ENCODE measurements at places on chromosomes 5 and 9.

DNA sequence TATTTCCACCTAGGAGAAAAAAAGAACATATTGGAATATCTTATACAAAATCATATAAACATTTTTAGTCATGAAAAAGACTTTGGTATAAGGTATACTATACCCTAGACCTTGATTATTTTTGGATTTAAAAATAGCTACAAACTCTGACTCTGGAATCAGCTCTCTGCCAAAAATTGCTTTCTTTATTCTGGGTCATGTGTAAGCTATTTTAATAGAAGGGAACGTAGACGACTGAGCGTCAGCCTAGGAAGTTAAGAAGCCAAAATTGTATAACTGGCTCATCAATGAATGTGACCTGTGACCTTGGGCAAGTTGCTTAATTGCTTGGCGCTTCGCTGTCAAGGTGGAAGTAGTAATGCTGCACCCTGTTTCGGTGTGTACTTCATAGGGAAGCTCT is 157.1 kb downstream of the PARP8 start:
- no peak for DNase-seq

DNA sequence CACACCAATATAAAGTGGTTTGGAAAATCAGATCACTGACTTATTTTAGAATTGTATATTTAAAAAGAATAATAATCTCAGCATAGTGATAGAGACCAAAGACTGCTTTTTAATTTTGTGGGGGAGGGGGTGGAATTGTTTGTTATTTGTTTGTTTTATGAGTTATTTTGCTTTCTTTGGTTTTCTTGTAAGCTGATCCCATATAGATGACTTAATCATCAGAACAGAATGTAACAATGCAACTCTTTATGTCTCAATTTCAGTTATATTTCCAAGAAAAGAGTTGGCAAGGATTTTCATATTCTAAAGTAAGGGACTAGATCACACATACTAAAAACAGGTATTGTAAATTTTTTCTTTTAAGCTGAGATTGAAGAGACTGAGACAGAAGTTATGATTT is 984.9 kb downstream of the TLE4 start:
- DNase-seq, result no peak

DNA sequence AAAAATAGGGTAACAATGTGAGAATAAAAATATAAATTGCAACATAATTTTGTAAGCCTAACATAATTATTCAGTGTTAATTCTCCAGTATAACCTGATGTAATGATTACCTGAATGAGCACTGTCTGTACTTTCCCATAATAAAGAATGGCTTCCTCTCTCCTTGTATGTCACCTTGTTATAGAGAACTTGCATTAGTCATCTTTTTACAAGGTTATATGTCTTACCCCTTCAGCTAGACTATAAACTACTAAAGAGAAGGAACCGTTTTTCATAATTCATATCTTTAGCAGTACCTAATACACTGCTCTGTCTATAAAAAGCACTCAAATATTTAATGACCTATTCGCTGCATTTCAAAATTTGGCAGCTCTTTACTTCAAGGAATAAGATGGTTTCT is 19.8 kb downstream of the STRBP start:
- DNase-seq, result no peak

DNA sequence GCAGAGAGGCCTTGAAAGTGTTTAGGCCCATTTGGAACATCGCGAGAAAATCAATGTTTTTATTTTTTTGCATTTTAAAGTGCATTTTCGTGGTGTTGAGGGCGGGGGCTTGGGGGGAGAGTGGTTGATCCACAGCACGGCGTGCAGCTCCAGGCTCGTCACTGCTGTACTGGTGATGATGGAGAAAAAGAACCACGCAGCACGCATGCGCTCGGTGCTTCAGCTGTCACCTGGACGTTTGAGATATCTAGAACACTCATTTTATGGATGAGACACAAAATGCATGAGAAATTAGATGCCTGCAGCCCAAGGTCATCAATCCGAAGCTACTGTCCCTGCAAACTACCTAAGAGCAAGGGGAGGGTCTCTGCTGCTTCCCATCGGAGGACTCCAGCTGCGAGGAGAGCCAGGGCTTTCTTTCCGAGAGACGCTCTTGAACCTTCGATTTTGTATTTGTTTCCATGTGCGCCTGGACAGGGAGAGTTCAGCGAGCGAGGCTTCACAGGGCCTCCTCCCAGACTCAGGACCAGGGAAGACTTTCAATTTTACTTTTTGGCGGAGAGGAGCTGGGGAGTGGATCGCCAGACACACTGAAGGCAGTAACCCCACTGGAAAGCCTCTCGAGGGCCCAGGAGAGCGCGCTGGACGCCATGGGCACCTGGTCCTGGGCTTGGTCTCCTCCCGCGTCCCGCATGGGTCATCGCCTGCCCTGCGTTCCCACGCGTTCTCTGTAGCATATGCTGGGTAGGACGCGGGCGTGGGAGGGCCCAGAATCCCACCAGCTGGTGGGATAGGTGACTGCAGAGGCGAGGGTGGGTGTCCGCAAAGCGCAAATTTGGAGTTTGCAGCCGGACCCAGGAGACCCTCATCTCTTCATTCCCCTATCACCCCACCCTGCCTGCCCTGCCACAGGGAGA is 2.5 kb downstream of the DMRT2 start:
- DNase-seq, result no peak

DNA sequence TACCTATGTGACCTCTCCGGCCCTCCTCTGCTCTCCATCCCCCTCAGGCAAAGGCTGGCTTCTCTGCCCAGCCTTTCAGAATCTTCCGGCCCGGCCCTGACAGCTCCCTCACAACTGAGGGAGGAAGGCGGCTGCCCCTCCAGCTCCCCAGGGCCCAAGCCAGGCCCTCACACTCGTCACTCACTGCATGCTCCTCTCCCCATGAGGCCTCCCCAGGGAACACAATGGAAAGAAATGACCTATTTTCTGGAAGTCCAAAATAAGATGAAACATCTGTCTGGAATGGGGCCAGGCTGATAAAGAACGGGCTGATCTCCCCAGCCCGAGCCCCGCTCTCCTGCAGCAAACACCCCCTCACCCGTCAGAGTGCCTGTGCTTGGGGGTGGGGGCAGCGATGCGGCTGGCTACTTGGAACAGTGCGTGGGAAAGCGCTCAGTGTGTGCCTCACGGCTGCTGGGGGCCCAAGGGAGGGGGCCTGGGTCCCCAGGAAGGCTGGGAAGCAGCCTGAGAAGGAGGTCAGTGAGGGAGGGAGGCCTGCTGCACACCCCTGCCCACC is 11.3 kb downstream of the PDGFRB start:
- no peak for DNase-seq

- DNase-seq, result no peak
These were observed 6.0 kb downstream of the CD74 start for GRCh38 chr5:150406723-150407095.

DNA sequence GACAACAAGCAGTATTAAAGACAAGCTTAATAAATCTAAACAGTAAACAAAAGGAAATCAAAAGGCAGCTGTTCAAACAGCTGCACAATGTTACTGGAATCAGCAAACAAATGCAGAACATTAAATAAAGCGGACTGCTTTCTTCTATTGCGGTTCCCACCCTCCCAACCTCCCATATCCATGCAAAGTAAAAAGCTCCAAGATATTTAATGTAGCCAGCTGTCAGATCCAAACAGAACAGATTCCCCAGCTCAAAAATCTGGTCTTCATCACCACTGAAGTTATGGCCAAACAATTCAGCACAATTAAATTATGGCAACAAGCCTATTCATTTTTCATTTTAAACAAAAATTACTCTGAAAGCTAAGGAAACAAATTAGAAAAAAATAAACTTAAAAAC is 75.9 kb downstream of the SLC38A9 start:
- no peak for DNase-seq

DNA sequence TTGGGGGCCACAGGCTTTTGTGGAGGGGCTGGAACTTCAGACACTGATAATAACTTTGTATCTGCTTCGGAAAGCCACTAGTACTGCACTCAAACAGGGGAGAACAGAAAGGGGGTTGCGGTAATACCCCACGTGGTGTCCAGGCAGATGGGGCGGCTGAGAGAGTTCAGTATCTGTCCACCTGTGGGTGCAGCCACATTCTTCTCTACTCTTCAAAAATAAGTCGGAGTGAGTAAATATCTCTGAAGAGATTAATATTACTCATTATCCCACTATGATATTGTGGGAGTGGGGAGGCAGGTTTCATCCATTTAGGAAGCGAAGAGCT is 102.1 kb upstream of the SSBP2 start:
- DNase-seq, result no peak

GRCh38 chr5:75677607-75678006 is 39.6 kb downstream of the POC5 start:
- no peak for DNase-seq

DNA sequence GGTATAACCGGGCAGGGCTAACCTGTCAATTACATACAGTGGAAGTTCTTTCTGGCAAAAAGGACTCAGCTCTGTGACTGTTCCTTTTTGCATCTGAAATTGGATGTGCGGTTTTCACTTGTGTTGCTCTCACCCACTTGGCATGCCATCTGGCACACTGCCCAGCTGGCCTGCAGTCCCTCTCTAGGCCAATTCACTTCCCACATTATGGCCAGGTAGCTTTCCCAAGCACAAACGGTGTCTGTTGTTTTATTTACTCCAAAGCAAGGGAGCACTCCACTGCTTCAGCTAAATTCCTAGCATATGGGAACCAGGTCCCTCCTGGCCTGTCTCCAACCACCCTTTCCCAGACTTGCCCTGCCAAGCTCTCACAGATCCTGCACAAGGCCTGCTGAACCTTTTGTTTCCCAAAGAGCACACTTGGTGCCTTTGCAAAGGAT is 132.5 kb downstream of the SEMA6A start:
- DNase-seq, result no peak

GRCh38 chr9:121491111-121491510 is 8.5 kb downstream of the GGTA1 start:
- no peak for DNase-seq

GRCh38 chr5:177546258-177546741 is 8.1 kb downstream of the FAM193B start:
- no peak for DNase-seq

DNA sequence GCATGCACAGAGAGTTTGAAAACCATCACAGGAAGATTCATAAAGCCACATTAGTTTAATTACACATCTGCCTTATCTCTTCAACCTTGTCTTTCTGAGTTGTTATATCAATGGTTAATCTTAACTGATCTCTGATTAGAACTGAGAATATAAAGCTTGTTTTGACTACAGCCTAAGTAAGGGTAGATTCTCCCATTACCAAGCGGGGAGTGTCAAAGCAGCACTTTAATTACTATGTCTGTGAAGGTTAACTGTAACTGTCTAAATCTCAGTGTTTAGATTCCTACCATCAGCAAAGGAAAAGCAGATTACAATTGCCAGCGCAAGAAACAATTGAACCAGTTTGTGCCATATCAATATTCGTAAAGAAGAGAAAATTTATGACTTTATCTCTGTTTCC is 348.7 kb downstream of the CDH12 start:
- DNase-seq, result no peak

GRCh38 chr9:99392986-99393385 is 170.9 kb downstream of the SEC61B start:
- no peak for DNase-seq

- no peak for DNase-seq
These were observed 50.2 kb downstream of the PLPP1 start for GRCh38 chr5:55484531-55484930.

DNA sequence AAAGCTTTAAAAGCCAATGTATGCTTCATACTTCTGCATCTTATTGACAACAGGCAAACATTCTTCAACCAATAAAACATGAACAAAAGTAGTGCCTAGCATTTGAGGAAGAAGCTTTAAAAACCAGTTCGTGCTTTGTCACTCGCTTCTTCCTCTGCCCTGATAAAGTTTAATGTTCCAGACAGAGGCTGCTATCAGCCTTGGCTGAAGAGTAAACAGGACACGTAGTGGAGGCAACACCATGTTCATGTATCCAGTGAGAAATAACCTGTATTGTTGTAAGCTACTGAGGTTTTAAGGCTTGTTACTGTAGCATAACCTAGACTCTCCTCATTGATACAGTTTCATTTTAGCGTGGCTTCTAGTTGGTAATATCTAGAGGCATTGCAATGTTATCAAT is 3.2 kb upstream of the FUBP3 start:
- no peak for DNase-seq

GRCh38 chr5:143014017-143014651 is 244.0 kb downstream of the ARHGAP26 start:
- no peak for DNase-seq

DNA sequence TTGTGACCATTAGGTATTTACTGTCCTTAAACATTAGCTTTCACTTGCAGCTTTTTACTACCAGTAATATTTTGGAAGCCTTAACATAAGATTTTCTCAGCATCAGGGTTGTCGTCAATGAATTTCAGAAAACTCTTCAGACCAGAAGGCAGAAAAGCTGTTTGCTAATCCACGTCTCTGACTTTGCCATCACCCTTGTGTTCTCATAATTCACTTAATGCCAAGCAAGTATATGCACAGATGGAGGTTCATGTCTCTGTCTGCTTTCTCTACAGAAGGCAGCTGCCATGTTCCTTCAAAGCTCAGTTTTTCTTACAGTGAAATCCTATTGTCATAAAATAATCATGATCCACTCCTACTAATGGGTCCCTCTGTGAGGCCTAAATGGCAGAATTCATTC is 37.7 kb upstream of the LRRC19 start:
- no peak for DNase-seq

GRCh38 chr9:133552236-133552635 is 17.7 kb downstream of the ADAMTSL2 start:
- no peak for DNase-seq

- DNase-seq, result no peak
These were observed at the start of gene SEMA5A for GRCh38 chr5:9545992-9546851. Gene SEMA5A, minus strand, starts transcription at chr5:9546075. Its CDS starts 166,129 bp downstream, at chr5:9379946.

DNA sequence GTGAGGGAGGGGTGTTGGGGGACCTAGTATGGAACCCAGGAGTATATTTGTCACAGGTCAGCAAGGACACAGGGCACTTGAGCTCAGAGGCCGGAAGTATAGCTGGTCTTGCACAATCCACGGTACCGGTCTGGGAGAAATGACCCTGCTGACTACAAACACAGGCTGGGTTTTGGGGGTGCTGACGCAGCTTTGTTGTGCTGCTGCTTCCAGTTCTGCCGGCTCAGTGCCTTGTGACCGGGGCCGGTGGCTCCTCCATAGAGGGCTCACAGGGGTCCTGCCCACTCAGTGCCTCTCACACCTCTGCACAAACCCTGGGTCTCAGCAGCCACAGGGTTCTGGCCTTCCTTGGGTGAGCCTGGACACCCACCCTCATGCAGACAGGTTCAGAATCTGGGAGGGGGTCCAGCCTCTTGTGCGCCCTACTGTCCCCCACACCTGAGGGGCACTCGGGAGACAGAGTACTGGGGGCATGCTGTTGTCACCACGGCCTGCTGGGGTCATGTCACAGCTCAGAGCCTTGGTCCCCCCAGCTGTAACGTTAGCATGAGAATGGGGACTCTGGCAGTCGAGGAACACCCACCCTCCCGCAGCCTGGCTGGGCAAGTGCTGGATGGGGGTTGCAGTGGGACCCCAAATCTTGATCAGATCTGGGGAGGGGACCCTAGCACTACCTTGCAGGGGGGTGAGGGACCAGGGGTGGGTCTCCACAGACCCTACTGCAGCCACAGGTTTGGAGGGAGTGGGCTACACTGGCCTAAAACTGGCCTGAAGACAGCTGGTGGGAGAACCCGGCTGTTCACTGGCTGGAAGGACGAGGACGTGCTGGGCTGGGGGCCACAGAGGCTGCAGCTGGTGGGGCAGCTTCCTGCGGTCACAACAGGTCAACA is 17.7 kb downstream of the NINJ1 start:
- DNase-seq, result no peak

- DNase-seq, result no peak
These were observed 12.2 kb downstream of the ERGIC1 start for GRCh38 chr5:172846249-172846648.

Data from stimulated activated CD4-positive, alpha-beta T cell treated with anti-CD3 and anti-CD28 coated beads, Interleukin-12 subunit alpha, Interleukin-12 subunit beta, amount 100 ng/mL, for 24 hours (primary cell).